ENCODE measurements at places on chromosomes 5 and 9.

GRCh38 chr5:75720882-75721281, 3.6 kb upstream of the POC5 start:
- no peak for ATAC-seq

GRCh38 chr9:132214027-132214622, 52.3 kb downstream of the NTNG2 start:
- ATAC-seq: no peak

- peak; percentile 53 for ATAC-seq
Observed at GRCh38 chr5:66307647-66308241, 163.6 kb downstream of the SREK1 start.

DNA sequence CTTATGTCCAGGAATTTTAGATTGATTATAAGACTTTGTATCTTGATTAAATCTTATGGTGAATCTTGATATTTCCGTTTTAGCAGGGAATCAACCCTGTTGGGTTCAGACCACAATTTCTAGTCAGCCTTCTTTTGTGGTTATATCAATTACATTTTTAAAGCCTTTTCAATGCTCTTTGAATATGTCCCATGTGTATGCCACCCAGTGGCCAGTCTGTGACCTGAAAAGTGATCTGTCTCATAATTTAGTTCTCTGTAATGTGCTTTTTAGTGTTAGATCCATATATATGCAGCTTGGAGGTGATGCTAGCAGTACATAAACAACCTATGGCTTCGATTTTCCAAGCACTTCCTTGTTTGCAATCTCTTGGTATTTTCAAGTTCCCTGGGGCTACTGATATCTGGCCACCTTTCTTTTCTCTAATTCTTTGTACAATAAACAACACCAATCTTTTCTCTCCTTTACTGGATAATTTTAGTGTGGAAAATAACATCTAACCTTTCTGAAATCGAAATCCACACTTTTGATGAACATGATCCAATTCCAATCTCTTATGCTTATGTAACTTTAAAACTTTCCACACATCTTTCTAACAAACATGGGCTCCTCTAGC, 28.8 kb downstream of the PDE8B start:
- no peak for ATAC-seq

- no peak for ATAC-seq
Observed at GRCh38 chr9:125509476-125509875, 197.5 kb downstream of the MAPKAP1 start.

GRCh38 chr9:4959031-4959430, 26.0 kb upstream of the JAK2 start:
- no peak for ATAC-seq

DNA sequence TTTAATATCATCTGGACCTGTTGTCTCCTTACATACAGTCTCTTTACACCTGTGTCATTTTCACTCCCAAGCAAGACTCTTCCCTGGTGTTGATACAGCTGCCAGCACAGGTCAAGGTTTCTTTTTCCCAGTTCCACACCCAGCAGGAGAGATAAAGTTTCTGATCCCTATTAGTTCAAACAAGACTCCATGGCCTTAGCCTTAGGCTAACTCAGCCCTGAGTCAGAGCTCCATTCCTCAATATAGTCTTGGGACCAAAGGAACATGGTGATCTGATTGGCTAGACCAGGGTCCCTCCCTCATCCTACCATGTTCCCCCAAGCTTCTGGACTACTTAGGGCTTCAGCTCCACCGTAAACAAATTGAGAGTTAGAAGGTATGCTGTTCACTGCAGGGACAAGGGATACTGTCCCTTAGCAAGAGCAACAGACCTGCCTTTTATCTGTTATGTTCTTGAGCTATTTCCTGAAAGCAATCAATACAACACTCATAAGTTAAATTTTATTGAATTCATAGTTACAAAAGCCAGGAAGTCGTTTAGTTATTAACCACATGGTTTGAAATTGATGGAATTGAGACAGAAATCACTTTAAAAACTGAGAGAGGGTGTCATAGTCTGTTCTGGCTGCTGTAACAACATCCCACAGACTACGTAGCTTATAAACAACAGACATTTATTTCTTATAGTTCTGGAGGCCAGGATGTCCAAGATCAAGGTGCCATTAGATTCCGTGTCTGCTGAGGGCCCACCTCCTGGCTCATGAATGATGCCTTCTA, 20.5 kb downstream of the SLC1A1 start:
- no peak for ATAC-seq

- no peak for ATAC-seq
Observed at GRCh38 chr5:88954511-88954910, 71.5 kb upstream of the MEF2C start.

DNA sequence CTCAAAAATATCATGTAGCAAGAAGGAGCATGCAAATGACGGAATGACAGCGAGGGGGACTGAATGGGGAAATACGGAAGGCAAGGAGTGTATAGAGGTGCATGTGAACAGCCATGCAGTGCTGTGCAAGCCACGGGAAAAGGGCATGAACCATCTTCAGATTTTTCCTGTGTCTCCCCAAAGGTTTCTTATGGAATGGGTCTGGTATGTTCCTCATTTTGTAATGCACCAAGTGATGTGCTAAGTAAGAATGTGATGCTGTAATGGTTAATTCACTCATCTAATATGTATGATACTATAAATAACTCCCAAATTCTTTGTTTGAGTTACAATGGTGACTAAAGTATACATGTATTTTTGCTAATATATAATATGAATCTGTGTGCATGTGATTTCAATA, 99.0 kb upstream of the DAB2 start:
- ATAC-seq: no peak

DNA sequence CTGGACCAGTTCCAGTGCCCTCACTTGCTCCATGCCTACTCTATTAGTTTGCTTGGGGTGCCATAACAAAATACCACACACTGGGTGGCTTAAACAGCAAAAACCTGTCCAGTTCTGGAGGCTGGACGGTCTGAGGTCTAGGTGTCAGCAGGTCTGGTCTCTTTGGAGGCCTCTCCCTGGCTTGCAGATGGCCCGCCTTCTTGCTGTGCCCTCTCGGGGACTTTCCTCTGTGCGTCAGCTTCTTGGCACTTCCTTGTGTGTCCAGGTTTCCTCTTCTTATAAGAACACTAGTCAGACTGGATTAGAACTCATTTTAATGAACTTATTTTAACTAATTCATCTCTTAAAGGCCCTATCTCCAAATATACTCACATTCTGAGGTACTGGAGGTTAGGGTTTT, 97.2 kb downstream of the CARTPT start:
- no peak for ATAC-seq

- no peak for ATAC-seq
Observed at GRCh38 chr5:58326022-58326421, 133.9 kb downstream of the PLK2 start.

GRCh38 chr5:79456890-79457583, 56.9 kb downstream of the HOMER1 start:
- peak; percentile 33 for ATAC-seq

- ATAC-seq: no peak
Observed at GRCh38 chr5:151147033-151147432, 10.5 kb downstream of the ANXA6 start.

GRCh38 chr5:35608881-35609779, 8.5 kb upstream of the SPEF2 start:
- ATAC-seq: no peak

- ATAC-seq: no peak
Observed at GRCh38 chr9:107235765-107236442, 47.2 kb upstream of the RAD23B start.

DNA sequence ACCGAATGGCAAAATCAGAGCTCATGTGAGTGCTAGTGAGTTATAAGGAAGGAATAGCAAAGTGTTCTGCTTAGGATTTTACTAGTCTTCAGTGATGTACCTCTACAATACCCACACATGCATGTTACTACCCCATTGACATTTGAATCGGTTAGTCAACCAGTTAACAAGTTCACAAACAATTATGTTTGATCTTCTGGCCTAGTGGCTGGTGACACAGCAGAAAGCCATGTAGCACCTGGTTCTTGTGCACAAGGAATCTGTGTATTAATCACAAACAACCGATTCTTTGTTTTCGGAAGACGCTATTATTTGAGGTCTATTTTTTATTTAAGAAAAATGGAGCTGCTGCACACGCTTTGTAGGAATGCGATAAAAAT, 41.9 kb downstream of the NTRK2 start:
- ATAC-seq: no peak

DNA sequence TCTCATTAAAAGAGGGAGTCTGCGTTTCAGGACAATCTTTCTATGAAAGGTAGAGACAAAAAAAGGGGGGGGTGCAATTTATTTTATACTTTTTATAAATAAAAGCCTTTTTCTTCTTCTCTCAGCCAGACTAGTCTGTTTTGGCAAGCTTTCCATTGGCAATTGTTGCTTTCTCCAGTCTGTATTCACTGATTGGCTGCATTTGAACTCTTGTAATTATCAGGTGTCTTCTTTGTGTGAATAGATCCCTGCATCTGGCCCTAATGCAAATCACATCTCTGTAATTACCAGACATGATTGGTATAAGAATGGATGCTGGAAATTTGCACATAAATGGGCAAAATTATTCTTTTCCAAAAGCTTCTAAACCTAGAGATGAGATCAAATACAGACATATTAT, 7.6 kb upstream of the EQTN start:
- ATAC-seq: no peak

DNA sequence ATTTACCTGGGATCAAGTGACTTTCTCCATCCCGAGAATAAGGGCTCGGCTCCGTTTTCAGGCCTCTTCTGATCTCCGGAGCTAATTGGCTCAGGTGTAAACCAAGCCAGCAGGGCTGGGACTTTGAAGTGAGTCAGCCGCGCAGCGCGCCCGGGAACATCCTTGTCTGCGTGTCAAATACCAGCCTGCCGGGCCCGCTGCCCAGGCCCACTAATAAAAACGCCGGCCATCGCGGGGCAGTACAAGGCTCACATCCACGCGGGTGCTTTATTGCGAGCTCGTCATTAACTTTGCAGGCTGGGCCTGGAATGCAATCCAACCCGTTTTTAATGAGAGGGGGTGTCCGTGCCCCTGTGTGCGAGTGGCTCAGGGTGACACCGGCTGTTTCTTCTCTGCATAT, 416.8 kb downstream of the IRX2 start:
- no peak for ATAC-seq

- no peak for ATAC-seq
Observed at GRCh38 chr9:20620650-20621470, 1.4 kb downstream of the MLLT3 start.

DNA sequence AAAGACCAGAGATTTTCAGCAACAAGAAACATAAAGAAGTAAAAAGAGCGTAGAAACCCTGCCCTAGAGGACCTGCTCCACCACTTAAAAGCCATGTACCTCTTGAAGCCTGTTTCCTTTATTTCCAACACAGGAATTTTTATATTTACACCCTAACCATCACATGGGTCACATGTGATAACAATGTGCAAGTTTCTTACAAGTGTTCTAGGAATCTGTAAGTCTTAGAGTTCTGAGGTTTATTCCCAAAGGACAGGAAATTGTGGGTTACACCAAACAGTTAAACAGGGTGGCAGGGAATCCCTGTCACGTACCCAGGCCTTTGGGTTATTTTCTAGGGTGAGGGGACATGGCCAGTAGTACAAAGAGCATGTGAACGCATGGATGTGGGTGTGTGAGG, 108.6 kb upstream of the CCDC152 start:
- no peak for ATAC-seq

DNA sequence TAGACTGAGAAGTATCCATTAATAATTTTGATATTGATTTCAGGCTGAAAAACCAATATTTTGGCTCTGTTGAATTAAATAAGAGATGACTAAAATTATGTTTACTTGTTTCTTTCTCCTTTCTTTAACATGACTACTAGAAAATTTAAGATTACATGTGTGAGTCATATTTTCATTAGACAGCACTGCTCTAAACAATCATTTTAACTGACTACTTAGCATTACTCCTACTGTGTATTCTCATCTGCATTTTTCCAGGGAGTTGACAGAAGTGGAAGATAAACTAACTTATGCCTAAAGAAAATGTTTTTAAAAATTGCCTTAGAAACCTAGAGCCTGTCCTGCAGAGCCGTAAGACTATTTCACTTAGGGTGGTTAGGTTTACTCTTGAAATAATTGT, 29.1 kb downstream of the TNC start:
- no peak for ATAC-seq

DNA sequence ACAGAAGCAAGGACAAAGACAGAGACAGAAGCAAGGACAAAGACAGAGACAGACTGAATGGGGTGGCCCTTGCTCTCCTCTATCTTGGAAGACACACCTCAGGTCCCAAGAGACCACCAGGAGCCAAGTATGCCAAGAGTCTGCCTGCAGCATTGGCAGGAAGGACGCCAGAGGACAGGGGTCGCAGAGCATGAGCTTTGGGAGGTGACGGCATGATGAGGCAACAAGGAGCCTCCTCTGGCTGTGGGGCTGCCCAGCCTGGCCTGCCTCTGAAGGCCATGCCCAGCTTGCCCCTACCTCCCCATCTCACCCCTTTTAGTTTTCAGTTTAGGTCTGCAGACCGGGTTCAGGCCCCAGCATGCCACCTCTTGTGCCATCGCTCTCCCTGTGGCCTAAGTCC, 17.6 kb downstream of the PDGFRB start:
- no peak for ATAC-seq

GRCh38 chr5:173733831-173734501, 117.5 kb upstream of the BOD1 start:
- peak; percentile 21 for ATAC-seq

GRCh38 chr5:173703466-173703865, 87.0 kb upstream of the BOD1 start:
- ATAC-seq: no peak
